ENCODE measurements at places on chromosomes 3 and 15.
A peak's percentile ranks its signal among the peaks of the same experiment; 100 is the strongest.

GRCh38 chr3:168722091-168722490 is 626.4 kb upstream of the GOLIM4 start:
- no peak for DNase-seq

DNA sequence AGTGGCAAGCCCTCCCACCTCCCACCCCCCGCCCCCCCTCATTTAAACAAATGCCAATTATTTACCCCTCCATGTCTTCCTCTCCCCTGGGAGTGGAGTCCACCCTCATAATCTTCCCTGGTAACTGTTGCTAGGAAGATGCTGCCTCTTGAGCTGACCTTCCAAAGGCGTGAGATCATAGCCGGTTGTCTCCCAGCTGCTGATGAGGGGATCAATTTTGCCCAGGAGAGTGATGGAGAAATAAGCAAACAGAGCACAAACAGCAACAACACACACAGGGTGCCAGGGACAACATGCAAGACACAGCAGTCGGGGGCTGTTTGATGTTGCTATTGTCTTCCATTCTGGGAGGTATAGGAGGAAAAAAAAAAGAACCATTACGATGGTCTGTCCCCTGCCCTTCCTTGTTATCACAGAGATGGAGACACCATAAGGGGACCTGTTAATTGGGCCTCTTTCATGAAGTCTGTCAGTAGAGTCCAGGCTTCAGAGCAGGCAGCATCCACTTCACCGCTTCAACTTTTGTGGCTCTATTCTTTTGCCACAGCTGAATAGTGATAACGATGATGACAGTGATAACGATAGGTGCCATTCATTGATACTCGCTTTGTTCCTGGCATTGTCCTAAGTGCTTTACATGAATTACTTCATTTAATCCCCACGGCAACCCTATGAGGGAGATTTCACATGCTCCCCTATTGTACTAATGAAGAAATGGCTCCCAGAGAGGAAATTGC is 76.9 kb upstream of the RGMA start:
- DNase-seq, result no peak

GRCh38 chr15:70149667-70150404 is 52.1 kb upstream of the TLE3 start:
- no peak for DNase-seq

- no peak for DNase-seq
Observed at GRCh38 chr3:159856590-159857104, 132.0 kb upstream of the IL12A start.

DNA sequence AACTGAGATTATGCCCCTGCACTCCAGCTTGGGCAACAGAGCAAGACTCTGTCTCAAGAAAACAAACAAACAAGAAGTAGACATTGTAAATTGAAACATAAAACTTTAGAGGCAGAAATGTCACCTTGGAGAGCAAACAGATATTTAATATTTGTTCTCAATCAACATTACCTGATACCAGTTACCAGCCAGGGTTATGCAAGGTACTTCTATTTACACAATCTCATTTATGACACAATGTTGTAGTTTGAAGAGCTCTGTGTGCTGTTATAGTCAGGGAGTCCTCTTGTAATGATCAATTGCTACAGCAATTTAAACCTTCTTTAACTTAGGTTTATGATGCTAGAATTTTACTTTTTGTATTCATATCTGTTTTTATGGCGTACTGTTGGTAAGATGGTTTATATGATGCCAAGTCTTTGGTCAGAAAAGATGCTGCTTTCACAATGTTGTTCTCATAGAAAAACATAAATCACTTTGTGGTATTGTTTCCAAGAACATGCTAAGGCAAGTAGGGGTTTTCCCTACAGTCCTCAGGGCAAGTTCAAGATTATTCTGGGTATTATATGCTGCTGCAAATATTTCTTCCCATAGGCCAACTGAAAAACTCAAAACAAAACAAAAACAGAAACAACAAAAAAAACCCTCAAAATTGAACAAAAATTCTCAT is 173.5 kb downstream of the TNIK start:
- DNase-seq, result peak; percentile 58

- no peak for DNase-seq
Observed at GRCh38 chr3:67858492-67858891, 204.1 kb upstream of the SUCLG2 start.

GRCh38 chr3:3082234-3082924 is 27.8 kb downstream of the IL5RA start:
- no peak for DNase-seq

- DNase-seq, result no peak
Observed at GRCh38 chr15:71485094-71485693, 325.2 kb upstream of the NR2E3 start.

DNA sequence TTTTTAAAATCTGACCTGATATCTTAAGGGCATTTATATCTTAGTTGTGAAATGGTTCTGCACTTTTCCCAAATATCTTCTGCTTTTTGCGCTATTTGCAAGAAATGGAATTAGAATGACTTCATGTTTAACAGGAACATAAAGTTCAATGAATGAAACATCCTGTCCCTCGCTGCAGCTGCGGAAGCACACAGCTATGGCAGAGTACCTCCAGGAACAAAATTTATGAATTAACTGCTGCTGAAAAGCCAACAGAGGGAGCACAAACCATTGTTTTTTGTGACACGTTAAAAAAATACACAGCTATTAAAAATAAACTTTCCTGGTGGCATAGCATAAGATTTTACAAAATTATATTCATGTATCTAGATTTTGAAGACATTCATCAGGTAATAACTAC is 404.4 kb upstream of the MDFIC2 start:
- no peak for DNase-seq
